Stomach (tissue), 19 donors: ENCODE measurements at places on chromosomes 11 and 22.

DNA sequence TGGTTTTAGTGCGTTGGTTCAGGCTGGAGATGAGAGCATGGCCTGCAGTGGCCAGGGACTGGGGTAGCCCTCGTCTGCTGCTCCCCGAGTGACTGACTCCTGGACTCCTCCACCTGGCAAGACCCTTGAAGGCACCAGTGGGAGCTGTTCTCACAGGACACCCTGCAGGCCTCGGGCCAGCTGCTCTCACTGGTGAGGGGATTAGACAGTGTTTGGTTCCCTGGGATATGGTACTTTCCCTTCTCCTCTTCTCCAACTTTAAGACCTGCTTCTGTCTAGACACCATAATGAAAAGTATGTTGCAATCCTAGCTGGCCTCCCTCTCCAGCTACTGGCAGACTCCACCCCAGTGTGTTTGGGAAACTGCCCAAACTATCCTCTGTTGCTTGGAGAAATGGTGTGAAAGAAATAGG lies 168.8 kb upstream of the CADM1 start:
- no peaks in the 10 kb centered on the region for H3K27me3 ChIP-seq
- H3K36me3 ChIP-seq: no peaks in the 10 kb centered on the region
- DNase-seq: no peak

DNA sequence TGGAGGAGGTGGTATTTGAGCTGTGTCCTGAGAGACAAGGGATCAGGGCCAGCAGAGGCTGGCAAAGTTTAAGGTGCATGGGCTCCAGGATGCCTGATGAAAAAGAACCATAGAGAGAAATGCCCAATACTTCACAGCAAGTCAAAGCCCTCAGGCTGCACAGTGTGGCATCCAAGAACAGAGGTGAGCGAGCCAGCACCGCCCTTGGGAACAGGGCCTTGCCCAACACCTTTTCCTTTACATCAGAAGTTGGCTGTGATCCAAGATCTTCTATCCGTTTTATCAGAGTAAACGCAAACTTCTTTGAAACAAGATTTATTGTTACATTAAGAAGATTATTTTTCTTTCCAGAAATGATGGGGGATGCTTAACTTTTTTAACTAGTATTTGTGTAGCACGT lies 1.4 kb downstream of the B3GNT6 start:
- peak overlapping the region; percentile 25 for H3K27ac ChIP-seq
- peaks cover 54% of the 10 kb centered on the region for H3K27me3 ChIP-seq
- H3K4me1 ChIP-seq: peaks cover 29% of the 10 kb centered on the region
- H3K4me3 ChIP-seq: peak overlapping the region; percentile 17

GRCh38 chr22:42766860-42767259 lies 46.2 kb upstream of the A4GALT start:
- no peak for DNase-seq
- no peaks in the 10 kb centered on the region for H3K27me3 ChIP-seq
- H3K36me3 ChIP-seq: no peaks in the 10 kb centered on the region
- peaks cover 33% of the 10 kb centered on the region for H3K4me1 ChIP-seq

GRCh38 chr11:66172146-66172545 lies 96.3 kb upstream of the RAB1B start:
- H3K4me3 ChIP-seq: no peak overlapping the region
- H3K27ac ChIP-seq: no peak overlapping the region

GRCh38 chr11:111607751-111608150 lies 5.5 kb downstream of the SIK2 start:
- no peaks in the 10 kb centered on the region for H3K36me3 ChIP-seq
- peaks cover 52% of the 10 kb centered on the region for H3K4me1 ChIP-seq
- H3K27ac ChIP-seq: no peak overlapping the region
- no peak overlapping the region for H3K4me3 ChIP-seq

GRCh38 chr22:28187612-28188011 lies 268.6 kb upstream of the PITPNB start:
- no peak for DNase-seq
- no peaks in the 10 kb centered on the region for H3K27me3 ChIP-seq
- H3K4me1 ChIP-seq: no peaks in the 10 kb centered on the region
- H3K4me3 ChIP-seq: no peak overlapping the region

DNA sequence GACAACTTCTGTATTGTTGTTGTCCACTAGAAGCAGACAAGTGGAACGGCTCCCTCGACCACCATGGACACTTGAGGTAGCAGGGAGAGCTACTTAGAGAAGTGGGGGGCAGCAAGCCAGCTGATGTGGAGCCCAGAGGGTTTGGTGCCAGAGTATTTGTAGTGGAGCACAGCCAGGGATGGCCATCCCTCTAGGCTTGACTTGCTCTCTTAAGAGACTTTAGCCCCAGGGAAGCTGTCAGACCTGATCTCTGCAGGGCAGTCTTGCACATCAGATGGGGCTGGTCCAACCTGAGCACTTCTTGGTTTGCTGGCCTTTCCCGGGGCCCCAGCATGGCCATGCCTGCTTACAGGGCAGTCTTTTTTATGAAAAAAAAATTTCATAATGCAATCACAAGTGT lies 15.0 kb upstream of the TMEM135 start:
- H3K4me1 ChIP-seq: no peaks in the 10 kb centered on the region
- no peaks in the 10 kb centered on the region for H3K36me3 ChIP-seq
- no peak overlapping the region for H3K4me3 ChIP-seq
- H3K27ac ChIP-seq: no peak overlapping the region
- no peak for DNase-seq

GRCh38 chr22:39298241-39298987 lies 21.0 kb downstream of the RPL3 start:
- H3K27ac ChIP-seq: peak overlapping the region; percentile 32
- no peaks in the 10 kb centered on the region for H3K27me3 ChIP-seq
- H3K4me1 ChIP-seq: peaks cover 56% of the 10 kb centered on the region
- DNase-seq: no peak
- H3K36me3 ChIP-seq: no peaks in the 10 kb centered on the region

GRCh38 chr11:25855916-25856315 lies 476.0 kb upstream of the ANO3 start:
- no peak for DNase-seq
- H3K4me3 ChIP-seq: no peak overlapping the region
- H3K27ac ChIP-seq: no peak overlapping the region
- H3K36me3 ChIP-seq: no peaks in the 10 kb centered on the region
- H3K27me3 ChIP-seq: no peaks in the 10 kb centered on the region
- H3K4me1 ChIP-seq: no peaks in the 10 kb centered on the region

DNA sequence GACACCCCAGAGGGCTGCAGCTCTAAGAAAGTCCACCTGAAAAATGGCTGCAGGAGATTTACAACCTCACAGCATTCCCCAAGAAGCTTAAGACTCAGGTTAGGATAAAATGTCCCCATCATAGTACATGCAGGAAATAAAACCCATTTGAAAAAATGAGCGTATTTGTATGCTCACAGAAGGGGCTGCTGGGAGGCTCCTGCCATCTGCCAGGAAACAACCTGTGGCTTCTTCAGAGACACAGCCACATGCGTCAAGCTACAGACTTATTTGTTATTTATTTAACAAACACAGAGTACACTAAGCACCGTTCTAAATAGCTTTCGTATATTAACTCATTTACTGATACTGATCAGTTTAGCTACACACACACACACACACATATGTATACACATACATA lies 73.4 kb downstream of the FEZ1 start:
- H3K27ac ChIP-seq: no peak overlapping the region
- peaks cover under 1% of the 10 kb centered on the region for H3K36me3 ChIP-seq

DNA sequence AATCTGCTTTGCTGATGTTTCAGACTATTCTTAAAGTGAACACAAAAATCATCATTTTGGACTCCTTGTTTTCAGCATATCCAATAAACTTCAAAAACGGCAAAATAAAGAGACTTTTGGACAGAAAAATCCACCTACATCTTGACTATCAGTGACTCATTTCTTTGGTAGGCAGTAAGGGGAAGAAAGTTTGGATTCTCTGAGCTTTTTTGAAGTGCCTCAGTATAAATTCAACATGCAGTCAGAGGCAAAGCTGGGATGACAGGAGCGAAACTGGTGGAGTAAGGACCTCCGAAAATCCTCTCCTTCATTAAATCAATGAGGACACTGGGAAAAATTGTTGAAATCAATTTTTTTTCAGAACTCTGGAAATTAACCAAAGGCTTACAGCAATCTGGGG lies 29.7 kb downstream of the EFCAB6 start:
- no peak for DNase-seq
- peaks cover 8% of the 10 kb centered on the region for H3K36me3 ChIP-seq
- no peak overlapping the region for H3K4me3 ChIP-seq
- no peaks in the 10 kb centered on the region for H3K4me1 ChIP-seq
- no peaks in the 10 kb centered on the region for H3K27me3 ChIP-seq

- DNase-seq: no peak
- no peaks in the 10 kb centered on the region for H3K36me3 ChIP-seq
- H3K4me3 ChIP-seq: no peak overlapping the region
- no peaks in the 10 kb centered on the region for H3K27me3 ChIP-seq
Measured at GRCh38 chr22:17314487-17314886, 54.8 kb upstream of the CECR2 start.

- H3K4me1 ChIP-seq: no peaks in the 10 kb centered on the region
- no peak overlapping the region for H3K4me3 ChIP-seq
- H3K36me3 ChIP-seq: no peaks in the 10 kb centered on the region
- no peaks in the 10 kb centered on the region for H3K27me3 ChIP-seq
- H3K27ac ChIP-seq: no peak overlapping the region
- DNase-seq: no peak
Measured at GRCh38 chr22:30434843-30435242, 9.3 kb downstream of the MTFP1 start.

DNA sequence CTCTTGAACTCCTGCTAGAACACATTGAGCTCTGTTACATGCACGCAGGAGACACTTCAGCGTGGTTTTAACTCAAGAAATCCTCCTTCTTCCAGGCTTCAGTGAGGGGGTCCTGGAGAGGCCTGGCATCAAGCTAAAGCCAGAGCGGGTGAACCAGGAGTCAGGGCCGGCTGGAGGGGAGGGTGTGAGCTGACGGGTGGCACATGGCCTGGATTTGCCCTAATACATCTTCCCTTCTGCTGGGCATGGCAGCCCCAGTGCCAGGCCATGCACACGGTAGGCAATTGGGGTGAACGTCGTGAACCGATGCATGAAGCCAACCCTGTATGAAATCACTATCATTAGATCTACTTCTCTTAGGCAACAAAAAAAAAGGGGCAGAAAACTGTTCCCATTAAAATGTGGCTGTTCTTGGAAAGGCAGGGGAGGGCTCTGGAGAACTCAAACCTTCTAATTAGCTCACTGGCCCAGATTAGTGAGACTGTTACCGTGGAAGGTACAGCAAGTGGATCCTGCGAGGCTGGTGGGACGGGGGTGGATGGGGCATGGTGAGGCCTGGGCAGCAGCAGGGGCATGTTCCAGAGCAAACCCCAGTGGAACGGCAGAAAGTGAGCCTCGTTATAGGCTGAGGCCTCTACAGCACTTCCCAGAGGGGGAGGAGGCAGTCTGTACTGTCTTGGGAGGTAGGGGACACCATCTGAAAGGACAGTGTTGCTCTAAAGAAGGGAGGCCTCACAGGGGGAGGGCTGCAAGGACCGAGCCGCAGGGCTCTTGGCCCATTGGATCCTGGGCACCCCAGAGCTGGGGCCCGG lies 10.6 kb downstream of the IFT27 start:
- H3K4me1 ChIP-seq: peaks cover 18% of the 10 kb centered on the region
- no peak overlapping the region for H3K27ac ChIP-seq
- DNase-seq: no peak
- H3K27me3 ChIP-seq: no peaks in the 10 kb centered on the region

DNA sequence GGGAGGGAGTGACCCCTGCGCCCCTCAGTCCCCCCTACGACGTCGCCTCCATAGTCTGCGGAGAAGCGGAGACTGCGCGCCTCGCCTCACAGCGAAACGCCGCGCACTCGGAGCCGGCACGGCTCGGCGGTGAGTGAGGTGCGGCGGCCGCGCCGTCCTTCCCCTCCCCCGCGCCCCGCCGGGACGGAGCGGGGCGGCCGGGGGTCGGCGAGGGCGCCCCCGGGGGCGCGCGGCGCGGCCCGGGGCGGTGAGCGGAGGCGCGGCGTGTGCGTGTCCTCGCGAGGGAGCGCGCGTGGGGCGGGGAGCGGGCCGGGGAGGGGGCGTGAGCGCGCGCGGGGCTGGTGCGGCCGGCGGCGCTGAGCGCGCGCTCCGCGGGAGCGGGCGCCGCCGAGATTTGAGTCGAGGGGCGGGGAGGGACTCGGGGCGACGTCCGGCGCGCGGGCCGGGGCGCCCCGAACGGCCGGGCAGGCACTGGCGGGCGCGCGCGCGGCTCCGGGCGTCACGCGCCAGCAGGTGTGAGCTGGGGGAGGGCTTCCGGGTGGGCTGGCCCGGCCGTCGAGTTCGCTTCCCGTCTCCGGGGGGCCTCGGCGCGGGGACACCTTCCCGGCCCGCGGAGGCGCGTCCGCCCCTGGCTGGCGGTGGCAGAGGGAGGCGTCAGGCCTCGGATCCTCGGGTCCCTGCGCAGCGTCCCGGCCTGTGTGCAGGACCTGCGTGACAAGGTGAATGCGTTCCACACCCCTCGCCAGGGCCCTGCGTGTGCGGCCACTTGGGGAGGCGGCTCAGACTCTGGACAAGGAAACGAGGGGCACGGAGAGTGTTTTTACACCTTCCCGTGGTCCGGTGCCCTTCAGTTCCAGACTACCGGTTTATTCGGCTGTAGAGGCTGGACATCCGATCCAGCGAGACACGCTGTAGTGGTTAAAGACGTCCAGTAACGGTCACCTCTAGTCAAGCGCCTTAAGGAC lies 50.4 kb downstream of the FAM83F start:
- no peaks in the 10 kb centered on the region for H3K27me3 ChIP-seq
- DNase-seq: peak; percentile 88
- peak overlapping the region; percentile 80 for H3K4me3 ChIP-seq
- H3K4me1 ChIP-seq: peaks cover 70% of the 10 kb centered on the region
- peak overlapping the region; percentile 92 for H3K27ac ChIP-seq

DNA sequence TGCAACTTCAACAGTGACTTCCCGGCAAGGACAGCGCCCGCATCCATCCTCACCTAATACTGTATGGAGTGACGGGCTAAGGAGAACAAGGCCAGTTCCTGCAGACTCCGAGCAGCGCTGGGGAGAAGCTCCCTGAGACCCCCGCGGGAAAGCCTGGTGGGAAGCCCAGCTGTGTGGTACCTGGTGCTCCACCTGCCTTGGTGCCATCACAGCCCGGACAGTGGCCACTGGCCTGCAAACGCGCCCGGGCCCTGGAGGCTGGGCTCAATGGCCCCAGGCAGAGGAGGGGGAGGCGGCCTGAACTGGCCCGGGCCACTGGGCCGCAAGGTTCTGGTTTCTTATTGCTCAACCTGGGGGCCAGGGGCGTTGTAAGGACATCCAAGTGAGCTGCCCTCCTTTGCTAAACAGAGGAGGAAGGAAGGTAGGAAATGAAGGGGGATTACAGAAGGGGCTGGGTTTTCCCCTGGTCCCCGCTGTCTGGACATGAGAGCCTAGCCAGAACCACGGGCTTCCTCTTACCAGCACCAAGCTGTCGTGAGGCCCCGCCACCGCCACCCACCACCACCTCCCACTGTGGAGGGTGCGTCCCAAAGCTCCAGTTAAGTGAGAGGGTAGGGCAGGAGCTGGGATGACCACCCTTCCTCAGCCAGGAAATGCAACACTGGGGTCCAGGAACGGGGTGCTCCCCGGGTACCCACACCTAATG lies 8.5 kb upstream of the CDC42BPG start:
- no peaks in the 10 kb centered on the region for H3K27me3 ChIP-seq
- H3K4me1 ChIP-seq: peaks cover 96% of the 10 kb centered on the region
- peaks cover 33% of the 10 kb centered on the region for H3K36me3 ChIP-seq
- no peak for DNase-seq
